ENCODE measurements at places on chromosomes 7 and 10.
A peak's percentile ranks its signal among the peaks of the same experiment; 100 is the strongest.

- DNase-seq, result no peak
These were observed 44.3 kb upstream of the EIF4H start for GRCh38 chr7:74129887-74130286.

DNA sequence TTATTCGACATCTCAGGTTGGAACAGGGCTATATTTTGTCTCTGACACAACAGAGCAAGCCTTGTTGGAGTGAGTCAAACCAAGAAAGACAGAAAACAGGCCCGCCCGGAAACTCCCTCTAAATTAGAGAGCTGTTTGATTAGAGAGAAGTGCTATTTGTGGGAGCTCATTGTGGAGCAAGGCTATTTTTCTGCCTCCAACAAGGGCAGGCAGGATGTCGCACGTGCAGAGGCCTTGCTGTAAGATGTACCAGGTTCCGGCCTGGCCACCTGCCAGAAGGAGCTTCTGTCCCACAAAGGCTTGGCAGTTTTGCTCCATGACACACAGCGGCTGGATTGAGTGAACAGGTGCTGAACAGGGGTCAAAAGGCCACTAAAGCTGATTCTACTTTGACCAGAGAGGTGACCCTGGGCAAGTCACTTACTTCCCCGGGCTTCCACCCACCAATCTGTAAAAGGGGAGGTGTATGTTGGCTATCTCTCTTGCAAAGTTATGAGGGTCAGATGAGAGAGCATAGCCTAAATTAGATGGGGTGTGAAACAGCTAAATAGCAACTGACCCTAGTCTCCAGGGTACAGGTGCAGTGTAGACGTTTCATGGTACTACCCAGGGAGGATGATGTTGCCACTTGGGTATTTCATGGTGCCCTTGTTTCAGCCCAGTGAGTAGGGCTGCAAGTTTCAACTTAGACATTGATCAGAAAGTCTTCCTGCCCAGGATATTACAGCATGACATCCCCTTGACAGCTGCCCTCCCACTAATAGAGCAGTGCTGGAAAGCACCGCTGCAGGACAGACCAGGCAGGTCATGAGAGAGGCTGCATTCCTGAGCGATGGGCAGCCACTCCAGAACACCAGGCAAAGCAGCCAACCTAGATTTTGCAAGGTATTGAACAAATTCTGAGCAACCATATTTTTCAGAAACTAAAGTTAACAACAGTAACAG, 62.0 kb downstream of the VSTM4 start:
- DNase-seq, result no peak

GRCh38 chr7:53993224-53993623, 549.0 kb upstream of the VSTM2A start:
- DNase-seq, result no peak

GRCh38 chr10:44951576-44952226, 7.9 kb upstream of the RASSF4 start:
- no peak for DNase-seq

GRCh38 chr10:35341521-35341920, 5.2 kb downstream of the CCNY start:
- peak; percentile 26 for DNase-seq

- no peak for DNase-seq
These were observed 165.0 kb downstream of the JMJD1C start for GRCh38 chr10:63300801-63301200.

GRCh38 chr10:114042895-114043531, 653 bp upstream of the ADRB1 start:
- DNase-seq, result peak; percentile 42

DNA sequence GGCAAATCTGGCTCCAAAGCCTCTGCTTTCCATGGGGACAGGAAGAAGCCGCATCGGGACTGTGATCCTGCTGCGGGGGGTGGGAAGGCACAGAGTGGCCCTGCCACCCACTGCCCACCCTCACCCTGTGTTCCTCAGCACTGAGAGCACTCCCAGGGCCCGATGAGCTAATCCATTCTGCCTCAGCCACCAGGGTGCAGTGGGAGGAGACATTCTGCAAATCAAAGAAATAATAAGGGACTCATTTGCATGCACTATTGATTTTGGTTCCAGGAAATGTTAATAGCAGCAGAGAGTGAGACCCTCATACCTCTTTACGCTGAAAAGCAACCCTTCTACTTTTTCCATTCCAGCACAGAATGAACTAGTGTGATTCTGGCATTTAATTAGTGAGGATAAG, 572.8 kb downstream of the INHBA start:
- no peak for DNase-seq

- DNase-seq, result peak; percentile 60
These were observed 66.7 kb upstream of the PITRM1 start for GRCh38 chr10:3239066-3239919.

DNA sequence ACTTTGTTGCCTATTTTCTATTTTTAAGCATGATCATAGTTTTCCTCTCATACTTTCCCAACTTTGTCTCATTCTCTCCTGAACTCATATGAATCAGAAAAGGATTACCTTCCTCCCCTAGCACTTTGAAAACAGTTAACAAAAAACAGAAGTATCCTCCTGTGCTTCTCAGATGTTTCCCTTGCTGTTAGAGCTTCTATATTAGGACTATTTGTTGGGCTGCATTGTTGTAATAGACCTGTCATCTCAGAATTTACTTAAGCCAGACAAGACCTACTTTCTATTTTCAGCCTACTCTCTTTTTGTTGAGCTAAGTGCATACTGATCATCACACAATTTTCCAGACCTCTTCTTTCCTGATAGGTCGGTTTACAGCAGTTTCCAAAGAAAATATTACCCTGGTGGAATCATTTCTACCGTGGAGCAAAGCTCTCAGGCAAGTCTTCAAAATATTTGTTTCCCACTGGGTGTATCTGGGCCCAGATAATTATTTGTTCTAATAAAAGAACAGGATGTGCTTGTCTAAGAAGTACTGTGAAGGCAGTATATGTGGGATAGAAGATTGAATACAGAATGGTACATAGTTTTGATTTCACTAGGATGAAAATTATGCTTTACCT, 411.9 kb upstream of the KLF6 start:
- no peak for DNase-seq

- DNase-seq, result no peak
These were observed 74.3 kb downstream of the PTN start for GRCh38 chr7:137269240-137269639.

GRCh38 chr10:1063232-1063865, 7.2 kb downstream of the WDR37 start:
- no peak for DNase-seq

DNA sequence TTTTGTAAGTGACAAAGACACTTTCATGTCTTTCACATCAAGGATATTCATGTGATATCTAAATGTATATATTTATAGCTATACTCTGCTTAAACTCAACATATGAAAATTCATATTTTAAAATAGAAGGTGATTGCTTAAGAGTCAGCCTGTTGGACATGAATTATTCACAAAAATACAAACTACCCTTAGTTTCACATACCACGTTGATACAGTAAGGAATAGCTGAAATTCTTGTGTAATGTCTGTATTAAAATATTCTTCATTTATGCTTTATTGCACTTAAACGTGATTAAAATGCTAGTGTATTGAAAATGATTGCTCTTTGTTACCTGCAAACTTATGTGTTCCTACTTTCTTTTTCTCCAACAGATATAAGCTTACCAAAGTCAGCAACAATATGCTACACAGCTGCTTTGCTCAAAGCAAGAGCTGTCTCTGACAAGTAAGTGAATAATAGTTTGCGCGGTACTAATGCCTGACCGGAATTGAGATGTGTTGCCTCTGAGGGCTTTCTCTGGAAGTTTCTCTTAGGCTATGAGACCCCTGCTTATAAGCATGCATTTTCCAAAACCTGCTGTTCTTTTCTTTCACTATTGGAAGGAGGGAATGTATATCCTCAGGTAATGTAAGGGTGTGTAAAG, 133.8 kb downstream of the WNT2 start:
- DNase-seq, result no peak

DNA sequence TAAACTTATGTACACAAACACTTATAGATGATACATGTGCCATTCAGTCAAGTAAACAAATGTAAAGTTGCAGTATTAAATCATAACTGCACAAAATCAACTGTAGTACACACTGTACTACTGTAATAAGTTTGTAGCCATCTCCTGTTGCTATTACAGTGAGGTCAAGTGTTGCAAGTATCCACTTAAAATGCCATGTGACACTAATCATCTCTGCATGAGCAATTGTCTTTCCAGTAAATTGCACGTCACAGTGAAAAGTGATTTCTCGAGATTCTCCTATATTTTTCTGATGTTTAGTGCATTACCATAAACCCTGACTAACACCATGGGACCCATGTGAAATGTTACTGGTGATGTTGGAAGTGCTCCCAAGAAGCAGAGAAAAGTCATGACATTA, 293.3 kb upstream of the SP4 start:
- no peak for DNase-seq

- no peak for DNase-seq
These were observed 61.5 kb downstream of the CTTNBP2 start for GRCh38 chr7:117811696-117812095.

DNA sequence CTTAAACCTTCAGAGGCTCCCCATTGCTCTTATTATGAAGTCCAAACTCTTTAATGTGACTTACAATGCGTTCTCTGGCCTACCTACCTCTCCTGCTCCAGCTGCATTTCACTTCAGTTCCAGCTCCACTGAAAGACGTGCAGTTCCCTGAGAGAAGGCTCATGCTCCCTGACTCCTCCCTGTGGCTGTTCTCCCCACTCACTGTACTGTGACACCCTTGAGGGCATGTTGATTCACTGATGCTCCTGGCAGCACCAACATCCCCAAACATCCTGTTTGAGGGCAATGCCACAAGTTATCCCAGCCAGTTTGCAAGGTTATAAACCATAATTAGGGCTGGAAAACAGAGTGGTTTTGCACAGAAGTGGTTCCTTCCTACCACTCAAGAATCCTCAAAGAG, 111.2 kb downstream of the LSM5 start:
- no peak for DNase-seq

DNA sequence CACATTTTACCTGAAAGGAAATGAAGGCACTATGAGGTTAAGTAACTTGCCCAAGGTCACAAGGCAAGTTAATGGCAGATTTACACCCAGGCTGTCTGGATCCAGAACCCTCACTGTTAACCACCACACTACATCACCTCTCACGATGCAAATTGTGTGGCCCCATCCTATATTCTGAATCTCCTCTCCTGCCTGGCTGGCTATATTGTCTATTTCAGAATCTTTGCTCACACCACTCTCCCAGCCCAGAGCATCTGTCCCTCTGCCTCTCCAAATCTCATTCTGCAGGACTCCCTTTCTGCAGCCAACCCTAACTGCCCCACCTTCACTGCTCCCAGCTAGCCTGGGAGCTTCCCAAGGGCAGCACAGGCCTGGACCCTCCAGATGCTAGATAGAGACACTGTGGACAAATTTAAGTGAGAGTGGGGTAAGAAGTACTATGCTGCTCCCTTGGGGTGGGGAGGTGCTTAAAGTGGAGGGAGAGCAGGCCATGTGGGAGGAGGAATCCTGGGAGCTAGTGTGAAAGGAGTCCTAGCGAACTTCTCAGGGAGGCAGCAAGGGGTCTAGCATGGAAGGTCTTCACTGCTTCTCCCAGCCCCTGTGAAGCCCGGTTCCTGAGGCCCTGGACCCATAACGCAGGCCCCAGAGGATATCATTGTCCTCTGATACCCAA, 786 bp downstream of the CUEDC2 start:
- DNase-seq, result no peak

DNA sequence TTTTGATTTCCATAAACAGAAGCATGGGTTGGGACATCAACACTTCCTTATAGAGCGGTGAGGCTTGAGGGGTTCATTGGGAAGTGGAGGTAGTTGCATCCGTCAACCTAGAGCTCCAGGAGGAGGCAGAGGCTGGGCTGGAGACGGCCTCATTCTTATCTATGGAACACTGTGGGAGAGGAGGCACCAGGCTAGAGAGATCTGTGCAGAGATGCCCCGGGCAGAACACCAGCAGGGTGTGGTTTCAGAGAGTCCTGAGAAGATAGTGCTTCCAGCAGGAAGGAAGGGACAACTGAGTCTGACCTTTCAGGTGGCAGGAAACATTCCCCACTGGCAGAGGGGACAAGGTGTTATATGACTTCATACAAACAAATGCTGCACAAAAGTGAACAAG, 56.7 kb downstream of the TCERG1L start:
- no peak for DNase-seq

DNA sequence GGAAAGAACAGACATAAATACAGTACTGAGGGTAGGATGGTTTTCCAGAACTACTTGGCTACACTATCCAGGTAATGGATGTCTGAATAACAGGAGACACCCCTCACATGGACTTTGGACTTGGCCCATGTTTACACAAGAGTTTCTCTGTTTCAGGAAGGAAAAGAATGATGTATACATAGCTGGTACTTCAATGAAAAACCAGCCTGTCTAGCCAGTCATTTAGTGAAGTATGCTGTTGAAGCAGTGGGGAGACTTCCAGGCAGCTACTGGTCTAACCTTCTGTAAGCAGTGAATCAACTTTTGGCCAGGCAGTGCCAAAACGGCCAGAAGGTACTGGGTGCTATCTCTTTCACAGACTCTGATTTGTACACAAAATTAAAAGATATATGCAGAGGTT, 135.0 kb downstream of the MBL2 start:
- DNase-seq, result no peak

DNA sequence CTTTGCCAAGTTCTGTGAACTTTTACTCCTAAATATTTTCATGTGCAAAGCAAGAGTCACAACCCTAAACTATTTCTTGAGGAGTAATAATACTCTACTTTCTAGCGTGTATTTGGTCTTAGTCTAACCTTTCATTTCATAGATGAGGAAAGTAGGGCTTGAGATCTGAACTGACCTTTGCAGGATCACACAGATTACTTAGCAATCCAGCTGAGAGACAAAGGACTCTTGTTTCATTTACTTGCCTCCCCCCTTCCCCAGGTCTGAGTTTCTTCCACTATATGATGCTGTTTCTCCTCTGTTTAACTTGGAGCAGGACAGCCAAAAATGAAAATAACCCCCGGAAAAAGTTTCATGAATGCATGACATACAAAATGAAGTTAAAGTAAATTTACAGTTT, 75.3 kb upstream of the PTN start:
- no peak for DNase-seq

DNA sequence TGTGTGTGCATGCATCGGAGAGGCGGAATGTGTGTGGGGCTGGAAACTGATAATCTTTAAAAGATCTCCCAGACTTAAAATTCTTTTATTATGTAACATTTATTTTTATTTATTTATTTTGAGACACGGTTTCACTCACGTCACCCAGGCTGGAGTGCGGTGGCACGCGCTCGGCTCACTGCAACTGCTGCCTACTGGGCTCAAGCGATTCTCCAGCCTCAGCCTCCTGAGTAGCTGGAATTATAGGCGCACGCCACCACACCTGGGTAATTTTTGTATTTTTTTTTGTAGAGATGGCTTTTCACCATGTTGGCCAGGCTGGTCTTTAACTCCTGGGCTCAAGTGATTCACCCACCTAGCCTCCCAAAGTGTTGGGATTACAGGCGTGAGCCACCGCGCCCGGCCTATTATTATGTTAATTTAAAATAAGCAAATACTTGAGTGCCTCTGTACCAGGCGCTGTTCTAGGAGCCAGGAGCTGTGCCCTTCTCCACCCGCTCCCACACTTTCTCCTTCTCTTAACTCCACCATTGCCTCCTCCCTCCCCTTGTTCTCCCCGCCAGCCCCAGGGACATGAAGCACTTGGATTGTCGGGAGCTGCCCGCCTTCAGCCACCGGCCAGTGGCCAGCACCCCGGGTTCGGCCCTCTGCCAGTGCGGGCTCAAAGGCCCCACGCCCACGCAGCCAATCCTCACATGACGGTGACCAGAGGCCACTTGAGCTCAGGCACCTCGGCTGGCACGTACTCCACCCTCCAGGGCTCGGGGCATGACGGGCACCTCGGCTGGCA, 163.6 kb downstream of the DNAJB6 start:
- no peak for DNase-seq

GRCh38 chr10:122707535-122707934, 7.9 kb upstream of the C10orf120 start:
- no peak for DNase-seq
